ENCODE measurements at places on chromosomes 6 and 20. TPM values are rescaled to one million over a fixed set of nuclear protein-coding genes. Genes with fewer than 3 reads are reported as not detected.
A peak's percentile ranks its signal among the peaks of the same experiment; 100 is the strongest.

FAM83D gene
- 14.4 TPM for total RNA-seq

HBS1L gene
- 72.7 TPM for total RNA-seq

PRPH2 gene
- total RNA-seq, result 0.08 TPM

TMX4 gene
- 45.8 TPM for total RNA-seq

SLC2A10 gene
- total RNA-seq, result not detected

DNAH8 gene
- 0.11 TPM for total RNA-seq

BMP2 gene
- total RNA-seq, result not detected

CCN5 gene
- not detected for total RNA-seq

MUCL3 gene
- total RNA-seq, result not detected

RSPO4 gene
- total RNA-seq, result 0.28 TPM

PPP1R16B gene
- total RNA-seq, result 73.4 TPM

MICA gene
- total RNA-seq, result 25.8 TPM

DNA sequence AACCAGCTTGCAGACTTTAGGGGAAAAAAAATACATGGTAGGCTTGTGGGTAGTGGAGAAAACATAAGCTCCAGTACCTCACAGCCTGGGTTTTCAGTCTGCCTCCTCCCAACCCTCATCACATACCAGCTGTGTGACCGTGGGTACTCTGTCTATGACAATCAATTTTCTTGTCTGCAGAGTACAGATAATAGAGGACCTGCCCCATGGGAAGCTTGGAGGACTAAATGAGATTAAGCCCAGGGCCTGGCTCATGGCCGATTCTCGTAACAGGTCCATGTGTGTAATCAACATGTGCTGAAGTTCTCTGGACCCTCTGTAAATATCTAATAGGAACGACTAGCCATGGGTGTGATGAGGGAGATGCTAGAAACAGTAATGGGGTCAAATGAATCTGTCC, 34.0 kb downstream of the NT5E start:
- H3K27me3 ChIP-seq, result no peaks in the 10 kb centered on the region
- H3K36me3 ChIP-seq, result peaks cover 2% of the 10 kb centered on the region
- no peak overlapping the region for H3K4me3 ChIP-seq
- H3K4me1 ChIP-seq, result peaks cover 15% of the 10 kb centered on the region

DNA sequence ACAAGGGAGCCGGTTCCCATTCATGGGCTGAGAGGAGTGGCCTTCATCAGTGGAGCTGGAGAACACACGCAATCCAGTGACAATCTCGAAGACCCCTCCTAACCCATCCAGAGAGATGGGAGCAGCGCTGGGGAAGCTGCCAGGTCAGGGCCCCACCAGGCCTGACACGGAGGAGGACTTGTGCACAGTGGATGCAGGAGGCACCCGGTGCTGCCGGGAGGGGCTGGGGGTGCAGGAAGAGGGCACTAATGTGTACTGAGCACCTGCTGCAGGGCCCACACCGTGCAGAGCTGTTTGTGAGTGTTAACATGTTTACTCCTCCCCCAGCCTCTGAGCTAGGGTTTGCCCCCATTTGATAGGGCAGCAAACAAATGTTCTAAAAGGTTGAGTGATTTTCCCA, 43.8 kb upstream of the GPR6 start:
- no peak for DNase-seq
- H3K4me3 ChIP-seq, result no peak overlapping the region
- no peaks in the 10 kb centered on the region for H3K27me3 ChIP-seq
- H3K4me1 ChIP-seq, result no peaks in the 10 kb centered on the region

DNA sequence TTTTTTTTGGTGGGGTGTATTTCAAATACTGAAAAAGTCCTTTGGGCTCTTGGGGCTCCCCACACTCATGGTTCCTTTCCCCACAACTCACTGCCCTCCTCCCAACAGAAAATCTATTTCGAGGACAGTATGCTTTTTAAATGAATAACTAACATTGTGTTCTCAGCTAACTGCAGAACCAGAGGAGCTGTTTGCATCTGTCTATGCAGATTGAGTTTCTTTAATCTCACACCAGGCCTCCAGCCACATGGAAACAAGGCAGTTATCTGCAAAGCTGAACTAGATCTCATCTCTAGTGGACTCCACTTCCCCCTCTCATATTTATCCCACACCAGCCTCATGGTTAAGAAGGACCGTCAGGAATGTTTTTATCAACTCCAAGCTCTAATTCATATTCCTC, 955.1 kb downstream of the KIF16B start:
- DNase-seq, result no peak
- H3K27me3 ChIP-seq, result no peaks in the 10 kb centered on the region
- H3K4me3 ChIP-seq, result no peak overlapping the region
- H3K36me3 ChIP-seq, result no peaks in the 10 kb centered on the region

- no peak for DNase-seq
- peaks cover 5% of the 10 kb centered on the region for H3K27me3 ChIP-seq
- H3K27ac ChIP-seq, result no peak overlapping the region
- no peaks in the 10 kb centered on the region for H3K36me3 ChIP-seq
- no peaks in the 10 kb centered on the region for H3K4me1 ChIP-seq
Measured at GRCh38 chr6:163836876-163837690, 422.6 kb downstream of the QKI start.

DNA sequence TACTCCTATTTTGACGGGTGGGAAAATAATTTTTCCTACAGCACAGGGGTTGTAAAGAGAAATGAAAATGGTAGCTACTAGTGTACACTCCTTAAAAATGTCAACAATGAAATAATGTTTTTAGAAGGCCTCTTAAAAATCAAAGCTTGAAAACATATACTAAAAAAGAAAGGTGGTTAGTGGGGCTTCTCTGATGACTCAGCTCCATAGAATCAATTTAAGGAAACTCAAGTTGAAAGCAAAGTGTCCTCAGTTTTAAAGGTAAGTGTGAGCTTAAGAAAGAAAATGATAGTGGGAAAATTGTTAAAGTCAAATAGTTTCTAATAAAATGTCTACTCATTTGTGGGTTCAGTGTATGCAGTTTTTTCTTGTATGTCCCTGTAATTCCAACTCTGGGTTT, 58.2 kb downstream of the ADGRB3 start:
- no peaks in the 10 kb centered on the region for H3K36me3 ChIP-seq
- H3K4me3 ChIP-seq, result no peak overlapping the region
- DNase-seq, result no peak

DNA sequence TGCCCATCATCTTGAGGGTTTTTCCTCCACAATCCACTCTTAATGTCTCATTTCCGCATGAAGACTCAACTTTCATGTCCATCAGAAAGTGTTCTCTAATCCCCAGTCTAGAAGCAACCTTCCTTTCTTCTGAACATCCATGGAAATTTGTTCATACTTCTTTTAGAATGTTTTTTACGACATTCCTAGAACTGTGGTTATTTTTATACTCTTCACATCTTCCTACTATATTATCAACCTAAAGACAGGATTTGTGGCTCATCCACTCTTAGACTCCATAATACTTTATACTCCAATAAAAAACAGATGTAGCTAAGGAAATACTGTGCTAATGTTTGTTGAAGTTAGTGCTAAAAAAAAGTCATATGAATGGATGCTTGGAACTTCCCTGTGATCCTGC, 1.4 kb upstream of the CAP2 start:
- H3K27ac ChIP-seq, result no peak overlapping the region
- no peak for DNase-seq
- no peak overlapping the region for H3K4me3 ChIP-seq
- H3K4me1 ChIP-seq, result peaks cover 1% of the 10 kb centered on the region
- H3K27me3 ChIP-seq, result peaks cover 50% of the 10 kb centered on the region

DNA sequence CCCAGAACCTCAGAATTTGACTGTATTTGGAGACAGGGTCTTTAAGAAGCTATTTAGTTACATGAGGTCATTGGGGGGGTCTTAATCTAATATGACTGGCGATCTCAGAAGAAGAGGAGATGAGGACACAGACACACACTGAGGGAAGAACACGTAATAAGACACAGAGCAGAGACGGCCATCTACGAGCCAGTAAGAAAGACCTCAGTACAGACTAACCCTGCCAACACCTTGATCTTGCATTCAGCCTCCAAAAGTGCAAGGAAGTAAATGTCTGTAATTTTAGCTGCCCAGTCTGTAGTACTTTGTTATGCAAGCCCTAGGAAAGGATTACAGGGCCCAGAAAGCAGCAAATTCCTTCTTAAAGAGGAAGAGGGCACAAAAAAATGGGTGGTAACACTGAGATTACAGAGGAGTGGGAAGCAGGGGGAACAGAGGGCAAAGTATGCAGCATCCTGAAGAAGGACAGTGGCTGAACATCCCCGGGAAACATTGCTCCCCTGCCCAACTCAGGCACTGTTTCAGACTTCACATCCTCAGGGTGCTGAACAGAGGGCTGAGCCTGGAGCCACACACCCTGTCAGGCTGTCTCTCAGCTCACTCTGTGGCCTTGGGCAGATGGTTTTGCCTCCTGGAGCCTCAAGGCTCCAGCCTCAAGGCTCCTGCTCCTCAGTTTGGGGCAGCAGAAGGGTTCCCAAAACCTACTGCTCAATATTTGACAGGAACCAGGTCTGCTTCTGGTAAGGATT, 27.9 kb upstream of the SIRPG start:
- no peaks in the 10 kb centered on the region for H3K27me3 ChIP-seq
- peak overlapping the region; percentile 89 for H3K4me3 ChIP-seq
- peaks cover 32% of the 10 kb centered on the region for H3K36me3 ChIP-seq
- peak overlapping the region; percentile 92 for H3K27ac ChIP-seq
- H3K4me1 ChIP-seq, result peaks cover 57% of the 10 kb centered on the region
- no peak for DNase-seq

DNA sequence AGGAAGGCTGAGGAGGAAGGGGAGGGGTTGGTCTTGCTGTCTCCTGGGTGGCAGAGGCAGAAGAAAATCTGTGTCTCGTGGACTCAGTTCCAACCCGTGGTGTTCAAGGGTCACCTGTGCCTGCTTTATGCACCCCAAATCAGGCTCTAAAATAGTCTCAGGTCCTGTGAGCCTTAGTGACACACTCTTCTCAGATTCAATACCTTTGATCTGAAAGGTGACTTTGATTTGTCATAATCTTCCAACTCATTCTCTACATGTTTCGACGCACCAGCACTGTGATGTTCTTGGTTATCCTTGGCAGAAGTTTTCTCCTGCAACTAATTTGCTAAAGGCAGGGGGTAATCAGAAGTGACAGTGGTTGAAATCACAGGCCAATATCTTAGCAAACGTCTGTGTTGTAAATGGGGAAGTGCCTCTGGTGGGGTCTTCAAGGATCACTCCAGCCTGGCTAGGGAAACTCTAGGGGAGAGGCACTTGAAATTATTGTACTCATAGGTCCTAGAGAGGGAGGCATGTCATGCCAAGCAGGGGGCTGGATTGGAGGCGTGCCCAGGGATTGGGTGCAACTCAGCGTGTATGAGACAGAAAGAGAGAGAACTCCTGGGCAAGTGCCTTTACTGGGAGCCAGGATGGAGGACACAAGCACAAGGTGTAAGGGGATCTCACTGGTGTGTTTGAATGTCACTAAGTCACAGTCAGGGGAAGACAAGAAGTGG, 19.0 kb upstream of the PRND start:
- peaks cover 6% of the 10 kb centered on the region for H3K27me3 ChIP-seq
- H3K27ac ChIP-seq, result no peak overlapping the region
- DNase-seq, result no peak

- no peak overlapping the region for H3K4me3 ChIP-seq
- DNase-seq, result no peak
- no peaks in the 10 kb centered on the region for H3K36me3 ChIP-seq
- H3K27ac ChIP-seq, result no peak overlapping the region
- H3K4me1 ChIP-seq, result no peaks in the 10 kb centered on the region
Measured at GRCh38 chr6:1212919-1213318, 99.0 kb upstream of the FOXQ1 start.

- H3K4me3 ChIP-seq, result no peak overlapping the region
- H3K36me3 ChIP-seq, result no peaks in the 10 kb centered on the region
Measured at GRCh38 chr6:157706883-157707282, 116.2 kb upstream of the SNX9 start.

GRCh38 chr6:18328070-18328469, 59.1 kb upstream of the RNF144B start:
- H3K36me3 ChIP-seq, result no peaks in the 10 kb centered on the region
- H3K4me1 ChIP-seq, result peaks cover 3% of the 10 kb centered on the region
- no peak overlapping the region for H3K4me3 ChIP-seq
- DNase-seq, result no peak

- peaks cover 16% of the 10 kb centered on the region for H3K27me3 ChIP-seq
- H3K4me1 ChIP-seq, result peaks cover 15% of the 10 kb centered on the region
- no peak for DNase-seq
Measured at GRCh38 chr6:53481323-53481722, 63.6 kb downstream of the GCLC start.

- no peaks in the 10 kb centered on the region for H3K4me1 ChIP-seq
- H3K4me3 ChIP-seq, result no peak overlapping the region
- no peak for DNase-seq
Measured at GRCh38 chr6:3902871-3903648, 53.9 kb downstream of the FAM50B start.

DNA sequence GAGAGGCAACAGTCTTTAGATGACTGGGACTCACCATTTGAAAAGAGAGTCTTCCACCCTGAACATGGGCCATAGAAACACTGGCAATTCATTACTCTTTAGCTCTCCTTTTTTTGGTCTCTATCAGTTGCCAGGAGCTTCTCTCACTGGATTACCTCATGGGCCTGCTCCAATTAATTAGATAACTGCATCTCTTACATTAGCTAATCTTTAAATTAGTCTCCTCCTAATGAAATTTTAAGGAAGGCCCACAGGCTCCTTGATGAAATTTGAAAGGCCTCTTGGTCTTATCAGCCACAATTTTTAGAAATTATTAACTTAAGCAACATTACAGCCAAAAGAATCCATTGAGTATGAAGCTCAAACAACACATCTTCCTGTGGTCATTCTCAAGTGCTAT, 184.4 kb downstream of the UNC5CL start:
- H3K27me3 ChIP-seq, result no peaks in the 10 kb centered on the region
- H3K4me1 ChIP-seq, result peaks cover 6% of the 10 kb centered on the region
- H3K27ac ChIP-seq, result no peak overlapping the region
- H3K4me3 ChIP-seq, result no peak overlapping the region

- no peaks in the 10 kb centered on the region for H3K27me3 ChIP-seq
- H3K36me3 ChIP-seq, result peaks cover 10% of the 10 kb centered on the region
- no peak for DNase-seq
Measured at GRCh38 chr20:48789185-48789668, 38.6 kb downstream of the PREX1 start.

GRCh38 chr6:137043710-137044365, 927 bp downstream of the IL20RA start:
- DNase-seq, result peak; percentile 41
- H3K4me3 ChIP-seq, result peak overlapping the region; percentile 76
- H3K27me3 ChIP-seq, result peaks cover 88% of the 10 kb centered on the region
- no peak overlapping the region for H3K27ac ChIP-seq
- H3K4me1 ChIP-seq, result peaks cover 5% of the 10 kb centered on the region

- H3K4me1 ChIP-seq, result peaks cover 39% of the 10 kb centered on the region
- no peaks in the 10 kb centered on the region for H3K27me3 ChIP-seq
- DNase-seq, result no peak
- H3K27ac ChIP-seq, result no peak overlapping the region
- H3K4me3 ChIP-seq, result no peak overlapping the region
Measured at GRCh38 chr6:119142041-119142440, 63.6 kb upstream of the FAM184A start.

GRCh38 chr6:104540743-104541142, 319.0 kb downstream of the HACE1 start:
- H3K27me3 ChIP-seq, result peaks cover 8% of the 10 kb centered on the region
- no peak overlapping the region for H3K27ac ChIP-seq
- H3K36me3 ChIP-seq, result no peaks in the 10 kb centered on the region
- H3K4me1 ChIP-seq, result no peaks in the 10 kb centered on the region
- no peak for DNase-seq

All from activated naive CD8-positive, alpha-beta T cell treated with anti-CD3 and anti-CD28 coated beads, Interleukin-2, amount 10 ng/mL, durations not matched to agents 7 days and 5 days (primary cell).